HT1080 (cell line): ENCODE measurements at places on chromosomes 1 and 21. TPM values are rescaled to one million over a fixed set of nuclear protein-coding genes. Genes with fewer than 3 reads are reported as not detected.

DNA sequence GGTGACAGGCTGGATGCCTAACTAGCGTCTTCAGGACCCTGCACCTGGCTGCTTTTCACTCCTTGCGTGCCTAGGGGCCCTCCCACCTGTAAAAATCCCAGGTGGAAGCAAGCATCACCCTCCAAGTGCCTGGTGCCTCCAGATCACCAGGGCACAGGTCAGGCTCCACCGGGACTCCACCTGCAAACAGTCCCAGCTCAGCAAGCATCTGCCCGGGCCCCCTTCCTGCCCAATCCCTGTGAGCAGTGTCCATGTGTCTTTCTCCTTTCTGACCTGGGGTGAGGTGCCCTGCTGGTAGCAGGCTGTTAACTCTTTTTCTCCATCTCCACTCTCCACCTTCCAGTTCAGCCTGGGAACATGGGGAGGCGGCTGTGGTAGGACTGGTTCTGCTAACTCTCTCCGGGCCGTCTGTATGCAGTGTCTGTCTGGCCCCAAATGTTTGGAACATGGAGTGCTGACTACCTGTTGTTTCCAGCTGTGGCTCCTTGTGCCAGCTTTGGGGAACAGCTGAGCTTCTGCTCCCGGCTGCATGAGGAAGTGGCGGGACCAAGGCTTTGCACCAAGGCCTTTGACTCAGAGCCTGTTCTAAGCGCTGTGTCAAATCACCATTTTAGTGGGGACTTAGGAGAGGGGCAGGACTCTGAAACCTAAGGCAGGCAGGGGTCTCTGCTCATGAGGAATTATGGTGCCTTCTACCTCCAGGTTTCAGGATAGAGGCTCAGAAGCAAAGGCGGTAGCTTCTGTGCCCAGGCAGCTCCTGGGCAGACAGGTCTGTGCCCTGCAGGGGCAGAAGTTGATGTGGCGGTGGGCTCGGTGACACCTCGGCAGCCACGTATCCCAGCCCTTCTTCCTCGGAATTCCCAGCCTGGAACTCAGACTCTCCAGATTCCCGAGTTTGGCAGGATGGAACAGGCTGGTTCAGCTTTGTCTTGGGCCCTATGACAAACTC, 5.5 kb downstream of the GPR137B start:
- DNase-seq = no peak

DNA sequence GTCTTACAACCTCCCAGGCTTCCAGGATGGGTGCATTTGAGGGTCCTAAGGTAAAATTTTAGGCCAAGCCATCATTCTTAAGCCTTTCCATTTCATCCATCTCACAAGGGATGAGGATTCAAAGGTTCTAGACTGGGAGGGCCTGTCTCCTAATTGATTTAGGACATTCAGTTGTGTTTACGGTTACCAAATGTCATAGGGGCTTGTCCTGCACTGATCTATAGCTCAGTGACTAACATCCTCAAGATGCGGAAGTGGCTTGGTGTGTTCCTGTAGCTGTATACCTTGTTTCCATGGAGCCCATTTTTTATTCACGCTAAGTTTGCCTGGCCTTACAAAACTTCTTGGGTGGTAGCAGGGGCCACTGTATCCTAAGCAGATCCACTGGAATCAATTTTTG, 52.8 kb downstream of the DUSP10 start:
- peak; percentile 90 for DNase-seq

DNA sequence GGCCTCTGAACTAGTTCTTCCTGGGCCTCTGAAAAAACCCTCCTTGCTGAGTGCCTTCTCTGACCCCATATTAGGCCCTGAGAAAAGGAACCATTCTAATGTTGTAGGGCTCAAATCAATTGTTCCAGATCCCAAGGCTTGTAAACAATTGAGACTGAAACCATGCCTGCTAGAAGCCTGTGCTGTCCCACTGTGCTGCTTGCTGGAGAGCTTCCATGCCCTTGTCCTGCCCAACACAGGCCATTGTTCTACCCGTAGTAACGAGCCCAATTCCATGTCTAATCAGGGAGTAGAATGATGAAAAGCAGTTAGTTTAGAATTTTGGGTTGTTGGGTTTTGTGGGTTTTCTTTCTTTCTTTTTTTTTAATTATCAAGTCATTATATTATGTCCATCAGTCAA, 47.4 kb downstream of the ZNF281 start:
- DNase-seq = no peak

GRCh38 chr1:156389311-156389710, 20.3 kb downstream of the RHBG start:
- no peak for DNase-seq

DNA sequence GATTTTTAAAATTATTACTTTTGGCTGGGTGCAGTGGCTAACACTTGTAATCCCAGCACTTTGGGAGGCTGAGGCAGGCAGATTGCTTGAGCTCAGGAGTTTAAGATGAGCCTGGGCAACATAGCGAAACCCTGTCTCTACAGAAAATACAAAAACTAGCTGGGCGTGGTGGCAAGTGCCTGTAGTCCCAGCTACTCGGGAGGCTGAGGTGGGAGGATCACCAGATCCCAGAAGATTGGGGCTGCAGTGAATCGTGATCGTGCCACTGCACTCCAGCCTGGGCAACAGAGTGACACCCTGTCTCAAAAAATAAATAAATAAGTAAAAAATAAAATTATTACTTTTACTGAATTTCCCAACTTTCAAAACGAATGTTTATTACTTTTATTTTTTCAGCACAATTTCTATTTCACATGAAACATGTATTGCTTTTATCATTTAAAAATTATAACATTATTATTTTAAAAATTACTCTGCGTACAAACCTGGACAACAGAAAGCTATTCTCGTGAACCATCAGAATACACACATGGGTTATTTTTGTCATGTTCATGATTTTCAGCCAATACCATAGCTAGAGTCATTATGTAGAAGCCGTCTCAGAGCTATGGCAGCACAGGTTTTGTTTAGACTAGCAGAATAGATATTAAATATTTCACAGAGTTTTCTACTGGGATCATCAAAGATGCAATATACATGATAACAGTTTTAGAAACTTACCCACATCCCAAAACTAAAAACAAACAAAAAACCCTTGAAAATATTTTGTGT, 621 bp downstream of the AMPD1 start:
- no peak for DNase-seq

The SMAP2 gene
- total RNA-seq = 19.1 and 23.2 TPM in 2 replicates

The C1orf226 gene
- 0.84 and 1.3 TPM in 2 replicates for total RNA-seq

The TCEA3 gene
- total RNA-seq = 1.2 and 1.4 TPM in 2 replicates
